ENCODE measurements at places on chromosomes 12 and 14.
A peak's percentile ranks its signal among the peaks of the same experiment; 100 is the strongest.

- peak; percentile 77 for DNase-seq
These were observed 882 bp downstream of the HECTD1 start for GRCh38 chr14:31206536-31207286.

GRCh38 chr12:52396656-52397055 lies 9.5 kb downstream of the KRT82 start:
- no peak for DNase-seq

DNA sequence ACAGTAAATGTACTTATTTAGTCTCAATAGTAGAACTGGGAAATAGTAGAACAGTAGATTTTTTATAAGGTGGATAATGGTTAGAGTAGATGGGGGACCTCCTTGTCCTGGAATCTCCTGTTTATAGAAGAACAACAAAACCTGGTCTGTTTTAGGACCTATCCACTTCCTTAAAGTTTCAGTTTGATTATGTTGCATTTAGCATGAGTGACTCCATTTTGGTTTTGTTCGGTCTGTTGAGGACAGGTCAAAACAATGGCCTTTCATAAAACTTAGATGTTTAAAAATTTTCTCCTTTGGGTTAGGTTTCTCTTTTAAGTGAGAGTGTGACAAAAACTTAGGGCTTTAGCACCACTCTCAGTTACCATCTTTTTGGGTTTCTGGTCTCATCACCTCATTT lies 308.9 kb downstream of the BTG1 start:
- DNase-seq: no peak

DNA sequence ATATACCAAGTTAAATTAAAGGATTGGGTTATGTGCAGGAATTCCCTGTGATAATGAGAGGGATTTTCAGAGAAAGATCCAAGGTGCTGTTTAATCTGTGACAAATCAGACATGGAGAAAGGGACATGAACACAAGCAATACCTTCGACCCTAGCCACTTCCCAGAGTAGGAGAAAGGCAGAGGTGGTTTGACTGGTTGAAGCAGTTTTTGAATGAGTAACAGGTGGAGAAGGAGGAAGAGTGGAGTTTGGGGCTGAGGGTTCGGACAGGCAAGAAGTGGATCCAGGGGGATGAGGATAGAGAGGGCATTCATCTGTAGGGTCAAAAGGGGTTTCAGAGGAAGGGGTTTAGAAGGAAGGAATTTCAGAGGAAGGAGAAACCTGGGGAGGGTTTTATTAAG lies 27.4 kb upstream of the A2M start:
- no peak for DNase-seq

- DNase-seq: no peak
These were observed 4.5 kb downstream of the DDX47 start for GRCh38 chr12:12817616-12818015.

DNA sequence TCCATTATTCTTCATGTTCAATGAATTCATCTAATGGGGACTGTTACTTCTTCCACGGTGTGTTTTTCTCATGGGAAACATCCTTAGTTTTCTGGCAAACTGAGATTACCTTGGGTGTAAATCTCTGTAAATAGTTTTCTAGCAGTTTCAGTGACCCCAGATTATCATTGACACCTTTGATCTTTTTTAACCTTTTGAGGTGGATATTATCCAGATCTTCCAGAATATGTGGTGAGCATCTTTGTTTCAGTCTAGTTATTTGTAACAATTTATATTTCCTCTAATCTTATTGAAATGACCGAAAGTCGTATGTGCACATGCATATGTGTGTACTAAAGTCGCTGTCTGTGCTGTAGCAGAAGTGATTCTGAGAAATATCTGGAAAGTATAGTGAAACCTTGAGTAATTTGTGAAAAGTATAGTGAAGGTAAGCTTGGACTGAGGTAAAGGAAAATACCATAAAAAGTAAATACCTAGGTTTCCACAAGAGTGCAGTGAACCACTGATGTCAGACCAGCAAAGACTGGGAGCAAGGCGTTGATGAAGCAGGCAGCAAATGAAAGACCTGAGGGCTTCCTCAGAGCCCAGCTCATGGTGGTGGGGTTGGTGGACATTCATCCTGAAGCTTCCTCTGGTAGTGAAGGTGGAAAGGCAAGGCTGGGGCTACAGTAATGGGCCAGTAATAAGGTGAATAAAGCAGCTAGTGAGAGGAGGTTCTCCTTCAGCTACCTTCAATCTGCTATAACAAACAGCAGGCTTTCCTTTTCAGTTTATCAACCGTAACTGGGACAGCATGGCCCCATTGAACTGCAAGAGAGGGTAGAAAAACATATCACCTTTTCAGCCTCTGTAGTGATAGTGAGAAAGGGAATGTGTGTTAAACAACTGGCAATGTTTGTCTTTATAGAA lies 480.2 kb upstream of the FBXO33 start:
- DNase-seq: no peak

- no peak for DNase-seq
These were observed 123.1 kb downstream of the SRGAP1 start for GRCh38 chr12:63967358-63968145.

GRCh38 chr14:101118746-101119591 lies 215.4 kb upstream of the RTL1 start:
- peak; percentile 10 for DNase-seq

GRCh38 chr14:22168092-22168955 lies 420.7 kb downstream of the DAD1 start:
- DNase-seq: no peak

DNA sequence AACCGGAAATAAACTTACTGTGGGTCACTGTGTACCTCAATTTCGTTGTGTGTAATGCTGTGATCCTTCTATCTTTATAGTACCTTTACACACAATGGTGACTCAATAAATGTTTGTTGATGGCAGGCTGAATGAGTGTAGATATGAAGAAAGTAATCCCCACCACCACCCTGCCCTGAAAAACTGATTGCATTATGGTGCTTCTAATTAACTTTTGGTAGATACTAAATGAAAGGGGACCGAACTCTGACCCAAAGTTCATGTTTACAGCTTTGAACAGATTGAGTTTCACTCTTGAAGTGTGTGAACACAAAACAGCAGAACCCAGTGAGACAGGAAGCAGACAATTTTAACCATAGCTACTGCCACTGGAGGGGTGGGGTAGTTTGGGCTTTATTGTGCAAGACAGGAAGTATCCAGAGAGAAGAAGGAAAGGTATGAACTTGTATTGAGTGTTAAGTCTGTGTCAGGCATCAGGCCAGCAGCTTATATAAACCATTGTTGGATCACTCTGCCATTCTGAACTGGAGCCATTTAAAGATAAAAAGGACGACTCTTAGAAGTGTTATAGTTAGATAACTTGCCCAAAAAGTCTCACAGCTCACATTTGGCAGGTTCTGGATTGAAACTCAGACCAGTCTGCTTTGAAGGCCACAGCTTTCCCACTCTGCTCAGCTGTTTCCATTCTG lies 197.0 kb upstream of the AMIGO2 start:
- no peak for DNase-seq

DNA sequence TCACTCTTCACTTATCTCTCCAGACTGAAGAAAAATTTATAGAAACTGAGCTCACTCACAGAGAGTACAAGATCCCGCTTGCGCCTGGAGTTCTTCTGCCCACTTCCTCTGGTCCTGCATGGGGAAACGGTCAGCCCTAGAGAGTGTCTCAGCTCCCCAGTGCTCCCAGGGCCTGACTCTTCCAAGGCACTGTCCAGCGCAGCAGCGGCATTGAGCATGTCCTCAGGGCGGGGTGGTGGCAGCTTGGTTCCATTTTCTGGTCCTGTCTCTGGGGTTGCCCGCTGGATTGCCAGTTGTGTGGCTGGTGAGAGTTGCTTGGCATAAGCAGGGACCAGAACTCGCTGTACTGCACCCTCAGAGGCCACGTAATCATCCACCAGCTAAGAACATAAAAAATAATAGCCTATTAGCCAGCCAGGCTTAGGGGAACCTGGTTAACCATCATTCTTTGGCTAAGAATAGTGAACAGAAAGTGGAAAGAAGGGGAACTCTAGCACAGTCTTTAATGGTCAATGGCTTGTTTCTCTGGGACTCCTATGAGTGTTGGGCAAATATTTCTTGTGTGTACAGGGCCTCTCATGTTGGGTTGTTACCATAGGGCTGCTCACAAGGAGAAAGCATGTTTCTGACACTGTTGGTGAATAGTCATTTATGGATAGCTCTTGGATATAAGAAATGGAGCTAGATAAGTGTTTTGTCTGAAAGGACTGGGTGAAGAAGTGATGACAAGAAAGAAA lies 13.7 kb upstream of the AJUBA start:
- no peak for DNase-seq

GRCh38 chr12:132188451-132188901 lies 44.2 kb downstream of the NOC4L start:
- DNase-seq: no peak

GRCh38 chr14:73723797-73724661 lies 9.8 kb upstream of the PNMA1 start:
- no peak for DNase-seq

GRCh38 chr12:87427770-87428169 lies 601.4 kb downstream of the C12orf50 start:
- DNase-seq: no peak

DNA sequence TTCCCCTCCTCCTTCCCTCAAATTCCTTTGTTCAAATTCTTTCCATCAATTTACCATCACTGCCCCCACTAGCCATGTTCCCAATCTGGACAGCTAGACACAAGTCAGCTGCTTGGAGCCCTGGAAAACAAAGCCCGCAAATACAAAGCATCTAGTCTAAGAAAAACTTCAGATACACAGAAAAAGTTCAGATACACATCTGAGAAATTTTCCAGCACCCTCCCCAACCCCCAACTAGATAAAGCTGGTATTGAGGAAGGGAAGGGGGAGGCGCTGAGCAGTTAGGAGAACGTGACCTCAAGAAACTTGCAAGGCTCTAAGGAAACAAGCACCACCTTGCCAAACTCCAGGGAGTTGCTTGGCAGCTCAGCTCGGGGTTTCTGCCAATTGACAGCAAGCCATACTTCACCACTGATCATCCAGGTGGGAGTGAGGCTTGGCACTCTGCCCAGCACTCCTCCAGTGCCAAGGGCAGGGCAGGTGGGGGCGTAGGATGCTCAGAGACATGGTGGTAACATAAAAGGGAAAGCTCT lies 5.1 kb upstream of the CNIH1 start:
- no peak for DNase-seq

GRCh38 chr12:91441993-91442952 lies 259.7 kb upstream of the DCN start:
- no peak for DNase-seq

DNA sequence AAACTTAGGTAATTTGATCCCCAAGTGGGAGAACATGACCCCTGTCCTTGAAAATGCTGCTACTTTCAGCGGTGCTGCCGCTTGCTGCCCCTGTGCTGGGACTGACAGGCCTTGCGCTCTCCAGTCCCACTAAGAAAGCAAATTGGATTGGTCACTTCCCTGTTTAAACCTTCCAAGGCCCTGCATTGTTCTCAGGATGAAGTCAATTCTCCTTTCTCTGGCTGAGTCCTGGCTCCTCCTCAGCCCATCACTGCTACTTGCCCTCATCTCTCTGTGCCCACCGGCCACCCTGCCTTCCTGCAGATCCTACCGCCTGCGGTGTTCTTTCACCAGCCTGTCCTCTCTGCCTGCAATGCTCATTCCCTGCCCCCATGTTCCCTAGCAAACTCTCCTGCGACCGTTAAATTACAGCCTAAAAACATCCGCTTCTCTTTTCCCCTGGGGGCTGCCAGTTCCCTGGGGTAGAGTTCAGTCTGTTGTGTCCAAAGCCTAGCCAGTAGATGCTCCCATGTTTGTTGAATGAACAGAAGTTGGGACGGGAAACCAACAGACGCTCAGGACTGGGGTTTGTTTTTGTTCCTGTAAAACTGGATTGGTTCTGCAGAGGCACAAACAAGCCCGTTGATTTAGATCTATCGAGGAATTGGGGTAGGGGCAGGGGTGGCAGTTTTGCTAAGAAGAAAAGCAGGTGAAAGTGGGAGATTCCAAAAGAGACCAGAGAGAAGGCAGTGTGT lies 127.3 kb upstream of the HIF1A start:
- DNase-seq: peak; percentile 21

DNA sequence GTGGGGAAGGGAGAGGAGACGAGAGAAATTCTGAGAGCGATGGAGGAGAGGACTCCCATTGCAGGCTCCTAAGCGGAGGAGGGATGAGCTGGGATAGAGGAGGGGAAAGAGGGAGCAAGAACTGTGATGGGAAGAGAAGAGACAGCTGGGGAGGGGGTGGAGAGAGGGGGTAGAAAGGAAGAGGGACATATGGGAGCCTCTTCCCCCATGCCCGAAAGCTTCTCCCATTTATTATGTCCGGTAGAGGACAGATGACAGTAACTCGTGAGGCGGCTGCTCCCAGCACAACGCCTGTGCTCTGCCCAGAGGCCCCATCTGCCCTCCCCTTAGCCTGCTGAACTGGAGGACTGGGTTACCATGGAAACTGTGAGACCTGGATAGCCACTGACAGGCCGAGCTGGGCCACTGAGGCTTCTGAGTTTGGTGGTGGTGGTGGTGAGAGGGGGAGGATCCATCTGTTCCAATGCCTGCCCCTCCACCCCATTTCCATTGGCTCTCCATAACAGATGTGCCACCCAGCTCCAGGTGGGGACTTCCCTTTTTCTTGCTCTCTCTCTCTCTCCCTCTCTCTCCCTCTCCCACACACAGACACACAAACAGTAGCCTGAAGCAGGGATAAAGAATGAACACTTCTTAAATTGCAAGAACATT lies 8.3 kb downstream of the CPNE6 start:
- DNase-seq: no peak

DNA sequence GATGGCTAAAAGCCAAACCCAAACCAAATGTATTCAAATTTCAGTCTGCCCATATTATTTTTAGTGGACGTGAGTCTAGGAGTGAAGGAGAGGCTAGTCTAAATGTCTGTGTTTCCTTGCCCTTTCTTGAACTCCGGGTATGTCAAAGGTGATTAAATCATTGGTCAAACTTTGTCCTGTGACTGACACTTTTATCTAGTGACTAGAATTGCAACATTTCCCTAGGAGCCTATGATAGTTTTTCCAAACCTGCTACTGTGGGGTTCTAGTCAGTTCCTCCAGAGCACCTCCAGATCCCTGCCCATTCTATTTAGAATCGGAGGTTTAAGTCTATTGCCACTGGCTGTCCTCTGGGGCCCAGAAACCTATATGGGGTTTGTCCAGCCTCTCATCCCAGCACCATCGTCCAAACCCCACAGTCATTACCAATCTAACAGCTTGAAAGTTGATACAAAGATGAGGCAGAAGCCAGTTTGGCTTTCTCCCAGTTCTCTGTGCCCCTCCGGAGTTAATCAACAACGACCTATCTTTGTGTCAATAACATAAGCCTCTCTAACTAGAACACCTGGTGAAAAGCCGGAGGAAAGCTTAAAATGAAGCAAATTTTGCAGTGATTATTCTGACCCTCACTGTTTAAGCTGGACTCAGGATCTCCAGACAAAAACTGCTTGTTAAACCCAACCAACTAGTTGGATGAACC lies 306.7 kb downstream of the ZFP36L1 start:
- DNase-seq: no peak

GRCh38 chr12:68131867-68132414 lies 27.6 kb downstream of the IFNG start:
- DNase-seq: no peak
